Neural progenitor cell (in vitro differentiated cells): ENCODE measurements at places on chromosomes 6 and 20. TPM values are rescaled to one million over a fixed set of nuclear protein-coding genes. Genes with fewer than 3 reads are reported as not detected.

- no peak for DNase-seq
Measured at GRCh38 chr6:139640448-139640847, 266.0 kb upstream of the CITED2 start.

DNA sequence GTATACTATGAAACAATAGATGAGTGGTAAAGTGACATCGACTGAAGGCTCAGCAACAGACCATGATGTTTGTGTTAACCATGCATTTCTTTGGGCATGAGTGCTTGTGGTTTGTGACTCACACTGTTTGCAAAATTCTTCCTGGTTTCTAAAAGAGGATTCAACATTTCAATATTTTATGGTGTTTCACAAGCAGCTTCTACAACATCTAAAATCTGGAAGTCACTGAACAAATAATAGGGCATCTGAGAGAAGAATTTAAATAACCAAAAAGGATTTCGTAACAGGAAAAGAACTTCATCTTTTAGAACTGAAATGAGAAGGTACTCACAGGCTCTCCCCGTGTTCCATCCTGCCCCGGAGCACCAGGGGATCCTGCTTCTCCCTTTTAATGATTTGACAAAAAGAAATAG is 146.2 kb downstream of the COL21A1 start:
- DNase-seq = no peak

- no peak for DNase-seq
Measured at GRCh38 chr6:165487347-165487746, 175.7 kb downstream of the PDE10A start.

DNA sequence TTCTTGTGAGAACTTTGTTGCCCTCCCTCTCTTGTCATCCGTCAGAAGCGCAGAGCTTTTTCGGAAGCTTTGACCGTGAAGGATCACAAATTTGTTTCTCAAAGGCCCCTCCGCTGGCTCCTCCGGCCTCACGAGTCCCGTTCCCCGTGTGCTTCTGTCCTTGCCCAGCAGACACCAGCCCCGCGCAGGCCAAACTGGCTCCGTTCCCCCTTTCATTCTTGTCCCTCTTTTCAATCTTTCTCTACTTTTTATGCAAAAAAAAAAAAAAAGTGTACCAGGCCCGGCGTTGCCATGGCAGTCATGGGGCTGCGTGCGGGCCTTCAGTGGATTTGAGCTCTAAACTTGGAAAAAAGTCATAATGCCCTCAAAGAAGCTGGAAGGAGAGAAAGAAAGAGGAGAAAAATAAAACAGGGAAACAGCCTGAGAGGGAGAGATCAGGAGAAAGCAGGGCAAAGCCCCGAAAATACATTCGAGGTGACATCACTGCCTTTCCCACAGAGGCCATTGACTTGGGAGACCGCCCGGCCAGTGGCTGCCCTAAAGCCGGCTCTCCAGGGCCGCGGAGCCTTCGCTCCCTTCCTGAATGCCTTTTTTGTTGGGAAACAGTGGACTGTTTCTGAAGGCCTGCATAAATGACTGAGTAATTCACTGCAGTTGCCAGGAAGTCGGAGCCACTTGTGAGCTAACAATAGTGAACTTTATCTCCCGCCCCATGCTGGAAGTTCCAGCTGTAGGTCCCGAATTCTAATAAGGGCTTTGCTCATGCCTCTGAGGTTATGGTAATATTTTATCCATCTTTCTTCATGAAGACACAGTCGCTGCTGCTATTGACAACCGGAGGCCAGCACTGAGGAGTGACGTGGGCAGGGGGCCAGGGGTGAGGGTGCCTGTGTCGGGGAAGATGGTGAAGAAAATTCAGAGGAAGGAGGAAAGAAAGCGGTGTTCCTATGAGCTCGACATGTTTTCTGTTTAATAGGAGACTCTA is 670.9 kb downstream of the QKI start:
- DNase-seq = peak; percentile 80

The SSTR4 gene
- not detected in 2 replicates for total RNA-seq

The NR2E1 gene
- total RNA-seq = 0.25 and 1.0 TPM in 2 replicates

The GRIK2 gene
- total RNA-seq = 0.88 and 1.5 TPM in 2 replicates

DNA sequence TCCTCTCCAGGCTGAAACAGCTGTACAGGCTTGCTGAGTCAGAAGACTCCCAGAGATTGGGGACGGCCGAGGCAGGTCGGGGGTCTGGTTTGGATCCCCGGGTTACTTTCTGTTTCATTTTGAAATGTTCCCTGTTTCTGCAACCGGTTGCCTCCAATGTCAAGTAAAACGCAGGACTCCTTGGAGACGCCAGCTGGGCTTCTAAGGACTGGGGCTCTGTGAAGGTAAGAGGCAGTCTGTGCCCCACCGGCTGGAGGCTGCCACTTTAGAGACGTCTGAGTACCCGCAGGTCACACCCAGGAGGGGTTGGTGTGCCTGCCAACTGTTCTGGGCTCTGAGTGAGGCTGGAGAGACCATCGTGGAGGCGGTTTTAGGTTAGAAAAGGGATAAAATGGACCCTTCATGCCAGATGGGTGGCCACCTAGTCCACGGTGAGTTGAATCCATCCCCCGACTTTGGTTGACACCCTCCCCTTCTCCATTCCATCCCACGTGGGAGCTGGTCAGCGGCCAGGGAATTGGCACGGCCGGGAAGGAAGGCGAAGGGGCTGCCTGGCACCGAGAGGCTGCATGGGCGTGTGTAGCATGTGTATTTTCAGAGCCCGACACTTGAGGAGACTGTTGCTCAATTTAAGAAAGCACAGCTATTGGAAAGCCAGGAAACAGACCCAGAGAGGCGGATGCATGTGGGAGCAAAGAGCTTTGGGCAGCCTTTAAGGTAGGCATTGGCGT is 240.9 kb downstream of the PHACTR1 start:
- DNase-seq = peak; percentile 41

DNA sequence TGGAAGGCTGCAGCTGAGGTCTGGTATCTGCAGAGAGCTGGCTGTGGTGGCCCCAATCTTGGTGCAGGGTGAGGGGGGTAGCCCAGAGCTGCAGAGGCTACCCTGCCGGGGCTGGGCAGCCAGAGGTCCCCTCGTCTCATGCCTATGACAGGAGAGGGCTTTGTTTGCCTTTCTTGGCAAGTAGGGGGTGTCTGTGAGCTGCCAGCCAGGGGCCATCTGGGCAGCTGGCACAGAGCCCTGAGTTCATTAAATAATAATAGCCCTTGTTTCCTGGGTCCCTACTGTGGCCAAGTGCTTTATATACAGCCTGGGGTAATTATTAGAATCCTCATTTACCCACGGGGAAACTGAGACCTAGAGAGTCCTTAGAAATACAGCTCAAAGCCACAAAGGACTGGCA is 66.6 kb downstream of the EZR start:
- peak; percentile 19 for DNase-seq

DNA sequence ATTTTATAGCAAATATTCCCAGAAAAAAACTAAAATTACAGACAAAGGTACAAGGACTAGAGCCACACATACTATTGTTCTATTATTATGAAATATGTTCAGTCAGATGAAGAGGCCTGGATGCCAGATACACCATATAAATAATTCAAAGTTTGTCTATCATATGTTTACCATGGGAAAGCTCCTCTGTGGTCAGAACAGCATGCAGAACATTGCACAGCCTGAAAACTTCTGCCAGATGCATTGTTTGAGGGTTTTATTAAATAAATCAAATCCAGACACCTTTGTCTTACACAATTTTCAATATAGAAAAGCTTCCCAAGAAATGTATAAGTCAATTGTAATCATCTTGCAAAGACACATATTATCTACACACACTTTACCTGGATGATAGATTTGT is 35.0 kb upstream of the COL21A1 start:
- DNase-seq = no peak

- no peak for DNase-seq
Measured at GRCh38 chr20:51828762-51829161, 26.4 kb upstream of the SALL4 start.

The STMND1 gene
- total RNA-seq = not detected in 2 replicates

DNA sequence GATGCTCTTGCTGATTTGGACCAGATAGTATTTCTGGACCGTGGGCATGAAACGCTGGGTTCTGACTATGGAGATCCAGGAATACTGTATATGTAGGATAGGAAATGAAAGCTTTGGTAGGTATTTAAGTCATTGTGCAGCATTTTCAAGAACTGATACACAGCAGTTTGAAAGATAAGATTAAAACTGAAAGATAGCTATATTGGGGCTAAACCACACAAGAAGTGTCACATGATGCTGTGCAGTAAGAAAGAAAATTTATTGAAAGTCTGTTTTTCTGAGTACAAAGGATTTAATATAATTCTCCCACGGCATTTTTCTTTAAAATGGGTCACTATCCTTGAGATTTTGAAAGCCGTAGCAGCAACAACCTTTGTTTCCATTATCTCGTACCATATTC is 305 bp downstream of the IL17A start:
- no peak for DNase-seq

The APMAP gene
- 71.7 and 88.0 TPM in 2 replicates for total RNA-seq

DNA sequence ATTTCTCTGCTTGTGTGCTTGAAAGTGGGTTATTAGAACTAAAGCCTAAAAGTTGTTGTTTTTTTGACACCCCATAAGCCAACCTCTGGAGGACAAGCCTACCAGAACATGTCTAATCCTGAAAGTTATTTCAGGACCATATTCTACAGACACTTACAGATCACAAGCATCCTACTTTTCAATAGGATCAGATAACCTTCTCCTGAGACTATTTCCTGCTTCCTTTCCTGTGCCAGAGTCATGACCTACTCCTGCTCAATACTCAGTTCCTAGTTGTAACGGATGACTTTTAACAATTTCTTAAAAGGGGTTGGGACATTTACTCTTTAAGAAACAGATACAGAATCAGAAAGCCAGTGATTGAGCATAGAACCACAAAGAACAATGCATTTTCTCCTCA is 5.3 kb upstream of the FILIP1 start:
- no peak for DNase-seq
